ENCODE measurements at places on chromosomes 6 and 20.

DNA sequence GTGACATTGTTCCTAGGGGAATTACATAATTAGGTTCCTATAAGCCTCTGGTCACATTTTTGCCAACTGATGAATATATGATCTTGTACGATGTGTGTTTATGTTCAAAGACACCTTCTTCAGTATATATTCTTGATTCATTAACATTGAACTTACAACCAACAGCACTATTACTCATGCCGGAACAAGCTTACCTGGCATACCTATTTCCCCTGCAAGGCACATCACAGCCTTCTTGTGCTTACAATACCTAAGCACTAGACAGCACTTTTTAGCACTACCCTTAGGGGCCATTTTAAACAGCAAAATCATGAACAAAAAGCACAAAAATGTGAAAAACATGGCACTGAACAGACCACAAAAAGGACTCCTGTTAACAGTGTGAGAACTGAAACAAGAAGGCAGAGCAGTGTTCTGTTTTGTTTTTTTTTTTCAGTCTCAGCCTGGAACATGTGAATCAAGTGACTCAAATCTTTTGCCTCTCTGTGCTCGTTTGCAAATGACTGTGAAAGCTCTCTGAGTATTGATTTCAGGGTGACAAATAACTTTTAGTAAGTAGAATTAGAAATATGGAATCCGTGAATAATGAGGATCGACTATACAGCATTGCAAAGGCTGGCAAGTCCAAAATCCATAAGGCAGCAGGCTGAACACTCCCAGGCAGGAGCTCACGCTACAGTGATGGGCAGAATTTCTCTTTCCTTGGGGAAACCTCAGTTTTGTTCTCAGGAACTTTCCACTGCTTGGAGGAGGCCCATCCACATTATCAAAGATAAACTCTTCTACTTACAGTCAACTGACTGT, 102.3 kb upstream of the TSHZ2 start:
- DNase-seq, result no peak

DNA sequence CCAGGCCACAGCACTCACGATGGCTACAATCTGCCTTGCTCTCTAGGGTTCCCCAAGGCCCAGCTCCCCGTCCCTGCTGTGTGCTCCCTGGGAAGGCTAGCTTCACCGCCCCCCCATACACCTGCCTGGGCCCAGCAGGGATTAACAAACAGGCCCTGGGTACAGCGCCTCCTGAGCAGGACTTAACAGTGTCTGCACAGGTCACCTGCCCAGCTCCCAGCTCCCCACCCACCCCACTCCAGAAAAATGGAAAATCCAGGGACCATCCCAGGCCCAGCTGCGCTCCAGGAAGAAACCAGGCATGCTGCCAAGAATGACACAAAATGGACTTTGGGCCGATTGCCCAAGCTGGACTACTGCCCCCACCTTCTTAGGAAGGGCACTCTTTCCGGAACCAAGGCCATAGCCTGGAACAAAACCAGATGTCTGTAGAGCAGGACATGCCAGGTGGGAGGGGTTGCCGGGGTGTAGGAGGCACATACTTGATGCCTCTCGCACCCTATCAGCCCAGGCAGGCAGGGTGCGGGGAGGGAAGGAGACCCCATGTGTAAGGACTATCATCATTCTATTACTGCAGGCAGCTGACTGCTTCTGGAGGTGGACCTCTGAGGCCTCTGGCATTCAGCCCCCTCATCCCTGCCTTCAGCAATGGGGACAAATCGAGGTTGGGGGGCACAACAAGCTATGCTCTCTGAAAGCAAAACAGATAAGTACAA, 104.9 kb downstream of the SNX5 start:
- DNase-seq, result no peak

DNA sequence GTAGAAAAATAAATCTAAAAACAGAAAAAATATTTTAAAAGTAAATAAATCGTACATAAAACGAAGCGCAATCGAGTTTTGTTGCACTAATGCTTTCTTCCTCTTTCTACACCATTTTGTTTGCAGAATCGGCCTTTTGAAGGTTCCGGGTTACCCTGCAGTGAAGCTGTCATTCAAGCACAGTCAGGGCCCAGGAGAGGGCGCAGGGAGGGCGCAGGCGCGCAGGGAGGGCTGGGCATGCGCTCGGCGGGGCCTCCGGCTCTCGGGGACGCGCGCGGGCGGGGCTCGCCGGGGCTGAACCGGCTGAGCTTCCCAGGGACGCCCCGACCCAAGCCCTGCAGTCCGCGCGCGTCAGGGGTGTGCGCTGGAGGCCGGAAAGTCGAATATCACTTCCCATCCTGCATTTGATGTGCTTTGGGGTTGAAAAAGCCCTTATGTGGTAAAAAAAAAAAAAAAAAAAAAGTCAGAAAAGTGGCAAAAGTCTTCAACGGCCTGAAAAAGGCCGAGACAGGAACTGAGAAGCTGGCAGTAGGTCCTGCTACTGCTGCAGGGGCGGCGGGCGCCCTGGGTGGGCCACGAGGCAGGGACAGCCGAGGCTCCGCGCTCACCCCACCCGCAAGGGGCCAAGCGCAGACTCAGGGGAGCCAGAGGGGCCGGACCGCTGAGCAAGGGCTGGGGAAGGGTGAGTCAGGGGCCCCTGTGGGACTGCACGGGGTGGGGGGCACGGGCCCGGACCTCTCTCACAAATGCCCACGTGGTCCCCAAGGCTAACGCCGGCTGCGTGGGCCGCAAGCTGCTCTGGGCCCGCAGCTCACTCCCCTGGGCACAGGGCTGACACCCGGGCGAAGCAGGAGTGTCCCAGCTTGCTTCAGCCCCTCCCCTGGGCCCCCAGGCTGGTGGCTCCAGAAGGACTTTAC, 40.5 kb downstream of the THBS2 start:
- peak; percentile 90 for DNase-seq

GRCh38 chr6:164075981-164076615, 661.6 kb downstream of the QKI start:
- no peak for DNase-seq

GRCh38 chr6:5138995-5139827, 54.1 kb downstream of the PPP1R3G start:
- DNase-seq, result no peak

DNA sequence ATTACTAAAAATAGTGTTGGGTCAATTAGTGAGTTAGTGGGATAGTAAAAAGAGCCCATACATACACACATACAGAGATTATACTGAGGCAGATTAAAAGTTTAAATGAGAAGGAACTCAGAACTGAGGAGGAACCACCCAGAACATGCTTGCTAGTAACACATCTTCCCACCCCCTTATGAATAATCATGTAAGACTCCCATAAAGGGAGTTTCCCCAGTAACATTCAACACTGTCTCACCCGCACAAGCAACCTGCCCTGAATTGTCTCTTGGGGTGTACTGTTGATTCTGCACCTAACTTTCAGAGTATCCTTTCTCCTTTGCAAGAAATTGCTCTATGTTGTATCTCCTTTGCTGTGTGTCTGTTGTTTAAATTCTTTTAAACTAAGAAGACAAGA, 11.1 kb upstream of the HLA-DQB2 start:
- no peak for DNase-seq

DNA sequence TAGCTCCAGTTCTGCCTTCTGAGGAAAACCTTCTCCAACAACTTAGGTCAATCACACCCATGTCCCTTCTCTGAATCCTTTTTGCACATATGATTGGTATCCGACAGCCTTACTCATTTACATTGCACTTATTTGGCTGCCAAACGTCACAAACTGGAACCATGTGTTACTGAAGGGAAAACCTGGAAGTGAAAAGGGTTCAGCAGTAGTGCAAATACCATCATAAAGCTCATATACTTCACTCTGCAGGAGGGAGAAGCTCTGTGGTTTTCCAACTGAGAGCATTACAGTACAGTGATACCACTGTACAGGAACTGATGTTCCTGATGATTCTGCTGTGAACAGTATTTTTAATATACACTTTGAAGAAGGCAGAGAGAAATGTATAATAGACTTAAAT, 87.8 kb downstream of the SLC16A10 start:
- DNase-seq, result peak; percentile 73

GRCh38 chr6:164741938-164742451, 567.4 kb downstream of the C6orf118 start:
- DNase-seq, result no peak

GRCh38 chr6:26197933-26198721, 110.9 kb downstream of the HFE start:
- DNase-seq, result peak; percentile 37

DNA sequence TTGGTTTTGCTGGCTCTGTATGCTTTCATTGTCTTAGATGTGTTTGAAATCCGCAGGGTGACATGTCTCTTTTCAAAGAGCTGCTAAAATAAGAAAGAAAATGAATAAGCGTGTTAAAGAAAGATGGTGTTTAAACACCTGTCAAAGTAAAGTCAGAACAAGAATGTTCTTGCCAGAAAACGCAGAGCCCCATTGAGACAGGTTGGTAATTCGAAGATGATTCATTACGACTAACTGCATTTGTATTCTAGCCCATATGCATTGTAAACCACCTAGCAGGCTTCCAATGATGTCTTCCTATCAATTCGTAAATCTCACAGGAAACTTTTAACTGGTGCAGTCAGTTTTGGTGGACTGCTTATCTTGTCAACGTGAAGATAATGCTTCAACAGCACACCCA, 16.8 kb downstream of the PHACTR2 start:
- no peak for DNase-seq

DNA sequence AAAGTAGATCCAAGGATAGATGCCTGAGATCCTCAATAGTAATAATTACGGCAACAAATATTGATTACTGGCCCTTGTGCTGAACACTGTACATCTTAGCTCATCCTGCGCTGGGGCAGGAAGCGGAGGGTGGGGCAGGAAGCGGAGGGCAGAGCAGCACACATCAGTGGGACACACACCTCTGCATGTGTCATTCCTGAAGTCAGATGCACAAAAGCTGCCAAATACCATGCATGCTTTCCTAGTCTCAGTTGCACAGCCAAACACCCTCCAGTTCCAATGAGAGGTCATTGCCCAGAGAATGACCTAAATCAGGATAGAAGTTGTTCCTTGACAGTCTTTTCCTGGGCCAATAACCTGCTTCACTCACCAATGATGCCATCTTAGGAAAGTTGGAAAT, 74.4 kb upstream of the FOXC1 start:
- DNase-seq, result peak; percentile 8

- DNase-seq, result no peak
Observed at GRCh38 chr20:63042448-63043071, 35.8 kb upstream of the BHLHE23 start.

DNA sequence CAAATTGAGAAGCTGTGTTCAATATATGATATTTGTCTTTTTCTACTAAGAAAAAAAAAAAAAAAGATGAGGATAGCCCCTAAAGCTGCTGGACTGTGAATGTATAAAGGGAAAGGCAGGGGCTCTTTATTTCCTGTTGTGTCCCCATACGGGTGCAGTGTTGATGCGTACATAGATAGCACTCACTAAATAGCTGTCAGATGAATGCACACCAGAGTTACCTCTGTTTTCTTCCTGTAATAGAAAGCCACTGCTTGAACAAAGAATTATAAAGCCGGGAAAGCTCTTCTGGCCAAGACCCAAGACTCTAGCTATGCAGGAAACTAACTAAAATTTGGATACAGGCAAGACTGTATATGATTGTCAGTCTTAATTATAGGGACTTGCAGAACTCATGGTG, 260.0 kb downstream of the FARS2 start:
- DNase-seq, result no peak

DNA sequence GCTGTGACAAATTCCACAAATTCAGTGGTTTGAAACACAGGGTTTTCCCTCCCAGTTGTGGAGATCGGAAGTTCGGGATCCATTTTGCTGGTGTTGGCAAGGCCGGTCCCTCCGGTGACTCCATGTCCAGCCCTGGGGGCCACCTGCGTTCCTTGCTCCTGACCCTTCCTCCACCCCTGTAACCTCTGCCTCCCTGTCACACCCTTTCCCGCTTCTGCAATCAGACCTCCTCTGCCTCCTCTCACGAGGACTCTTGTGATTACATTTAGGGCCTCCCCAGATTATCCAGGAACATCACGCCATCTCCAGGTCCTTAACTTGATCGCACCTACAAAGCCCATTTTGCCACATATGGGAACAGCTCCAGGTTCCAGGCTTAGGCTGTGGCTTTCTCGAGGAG, 12.5 kb downstream of the RPS6KA2 start:
- DNase-seq, result no peak

DNA sequence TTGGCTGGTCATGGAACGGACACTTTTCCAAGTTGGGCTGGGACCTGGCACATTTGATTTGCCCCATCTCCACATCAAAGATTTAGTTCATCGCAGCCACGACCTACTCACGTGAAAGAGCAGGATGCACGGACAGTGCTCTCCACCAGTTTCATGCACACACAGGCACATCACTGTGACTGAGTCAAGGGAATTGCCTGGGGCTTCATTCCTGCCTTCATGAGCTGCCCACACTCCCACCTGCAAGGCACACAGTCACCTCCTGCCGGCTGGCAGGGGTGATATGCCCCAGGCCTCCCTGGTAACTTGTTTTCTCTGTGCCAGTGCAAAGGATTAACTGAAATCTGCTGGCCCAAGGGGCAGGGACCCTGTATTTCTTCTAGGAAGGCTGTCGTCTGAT, 23.3 kb upstream of the CST1 start:
- no peak for DNase-seq

GRCh38 chr6:21935561-21936028, 342.0 kb downstream of the SOX4 start:
- peak; percentile 59 for DNase-seq

DNA sequence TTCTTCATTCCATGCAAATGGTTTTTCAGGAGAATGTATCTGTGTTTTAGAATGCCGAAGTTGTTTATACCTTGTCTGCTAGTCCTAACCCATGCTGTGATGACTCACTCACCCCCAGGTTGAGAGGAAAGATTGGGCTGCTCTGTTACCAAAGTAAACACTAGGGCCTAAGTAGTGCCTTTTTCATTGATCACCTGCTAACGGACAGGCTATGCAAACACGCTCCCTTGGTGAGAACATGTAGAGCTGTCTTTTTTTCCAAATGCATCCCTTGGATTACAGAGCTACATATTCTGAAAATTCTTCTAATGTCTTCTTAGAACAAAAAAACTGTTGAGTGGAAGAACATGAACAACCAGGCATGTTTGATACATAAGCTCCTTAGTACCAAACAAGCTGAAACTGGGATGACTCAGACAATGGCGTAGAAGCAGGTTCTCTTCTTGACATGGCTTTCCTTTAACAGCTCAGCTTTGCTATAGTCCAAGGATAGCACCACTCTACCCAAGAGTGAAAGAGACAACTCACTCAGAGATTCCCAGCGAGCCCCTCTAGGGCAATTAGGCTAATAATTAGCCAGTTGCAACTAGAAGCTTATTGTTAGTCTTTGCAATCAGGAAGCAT, 20.5 kb downstream of the PERP start:
- no peak for DNase-seq

DNA sequence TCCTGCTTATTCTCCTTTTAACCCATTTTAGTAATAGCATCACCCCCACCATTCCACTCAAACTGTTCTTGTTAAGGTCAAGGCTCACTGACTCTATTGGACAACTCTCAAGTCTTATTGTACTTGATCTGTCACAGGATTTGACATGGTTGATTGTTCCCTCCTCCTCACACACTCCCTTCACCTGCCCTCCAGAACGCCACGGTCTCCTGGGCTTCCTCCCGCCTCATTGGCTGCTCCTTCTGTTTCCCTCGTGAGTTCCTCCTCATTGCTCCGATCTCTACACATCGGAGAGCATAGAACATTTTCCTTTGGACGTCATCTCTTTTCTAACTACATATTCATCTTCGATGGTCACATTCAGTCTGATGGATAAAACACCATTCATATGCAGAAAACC, 55.1 kb downstream of the STMND1 start:
- DNase-seq, result no peak

Data from fibroblast of skin of abdomen (primary cell).